ENCODE measurements at places on chromosomes 7 and 10. TPM values are rescaled to one million over a fixed set of nuclear protein-coding genes. Genes with fewer than 3 reads are reported as not detected.

The ZRANB1 gene
- 54.4 TPM for total RNA-seq

The MBL2 gene
- total RNA-seq = not detected

The PCLO gene
- 0.13 TPM for total RNA-seq

The ZNF804B gene
- not detected for total RNA-seq

The SLIT1 gene
- total RNA-seq = under 0.01 TPM

The CHCHD1 gene
- total RNA-seq = 18.0 TPM

The GHRHR gene
- not detected for total RNA-seq

The GRID2IP gene
- 0.11 TPM for total RNA-seq

The ASIC3 gene
- total RNA-seq = 0.13 TPM

The DLX6 gene
- 1.6 TPM for total RNA-seq

The TSPAN13 gene
- 1.4 TPM for total RNA-seq

The LRRC18 gene
- not detected for total RNA-seq

The HABP2 gene
- not detected for total RNA-seq

The BTBD16 gene
- not detected for total RNA-seq

The DGKI gene
- total RNA-seq = 8.3 TPM

The BAIAP2L1 gene
- total RNA-seq = 16.1 TPM

The OGA gene
- total RNA-seq = 150 TPM

The SEMA3E gene
- 4.2 TPM for total RNA-seq

The EGR2 gene
- 0.86 TPM for total RNA-seq

The EPO gene
- total RNA-seq = not detected

The IFIT1B gene
- not detected for total RNA-seq

The CUL1 gene
- 58.1 TPM for total RNA-seq

The SPDYE16 gene
- not detected for total RNA-seq

The ZFAND2A gene
- total RNA-seq = 19.2 TPM

The SORBS1 gene
- 2.6 TPM for total RNA-seq

The HYAL4 gene
- not detected for total RNA-seq

The UTF1 gene
- total RNA-seq = not detected

The LIPN gene
- not detected for total RNA-seq

The CHRM2 gene
- not detected for total RNA-seq

The PTN gene
- total RNA-seq = 8.8 TPM

The CPED1 gene
- total RNA-seq = 41.6 TPM

The HTR5A gene
- total RNA-seq = not detected
